ENCODE measurements at places on chromosomes 3 and 15.
A peak's percentile ranks its signal among the peaks of the same experiment; 100 is the strongest.

DNA sequence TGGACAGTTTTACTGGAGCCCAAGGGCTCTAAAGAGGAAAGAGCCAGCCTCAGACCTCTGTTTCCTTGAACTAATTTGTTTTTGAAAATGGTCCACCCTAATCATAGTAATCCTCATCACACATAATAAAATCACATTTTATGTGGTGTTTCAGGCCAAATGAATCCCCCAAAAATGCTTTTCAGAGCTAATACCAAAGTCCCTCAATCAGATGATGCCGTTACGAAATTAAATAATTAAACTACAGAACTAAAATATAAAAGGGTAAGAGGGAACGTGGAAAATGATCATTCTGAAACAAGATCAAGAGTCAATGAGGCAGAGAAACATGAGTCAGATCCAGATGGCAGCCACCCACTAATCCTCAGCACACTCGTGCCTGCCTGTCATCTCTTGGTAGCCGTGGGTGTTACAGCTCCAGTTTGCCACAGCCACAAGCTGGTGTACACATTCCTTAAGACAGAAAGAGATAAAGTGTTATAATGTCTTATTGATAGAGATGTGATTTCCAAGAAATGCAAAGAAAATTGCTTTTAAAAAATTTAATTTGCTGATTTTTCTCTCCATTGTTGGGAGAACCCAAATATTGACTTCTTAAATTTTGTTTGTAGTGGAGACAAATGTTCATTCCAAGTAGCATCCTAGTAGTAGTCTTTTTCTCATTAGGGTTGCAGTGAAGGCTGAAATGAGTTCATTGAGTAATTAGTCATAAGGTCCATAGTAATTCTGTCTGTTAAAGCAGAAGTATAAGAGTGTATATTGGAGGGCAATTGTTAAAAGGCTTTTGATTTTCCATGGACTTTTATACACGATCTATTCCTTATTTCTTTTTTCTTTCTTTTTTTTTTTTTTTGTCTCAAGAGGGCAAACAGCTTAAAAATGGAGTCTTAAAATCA, 104.2 kb downstream of the AGBL1 start:
- no peak for DNase-seq

GRCh38 chr15:42131826-42132806, 24.3 kb downstream of the PLA2G4F start:
- DNase-seq: no peak

DNA sequence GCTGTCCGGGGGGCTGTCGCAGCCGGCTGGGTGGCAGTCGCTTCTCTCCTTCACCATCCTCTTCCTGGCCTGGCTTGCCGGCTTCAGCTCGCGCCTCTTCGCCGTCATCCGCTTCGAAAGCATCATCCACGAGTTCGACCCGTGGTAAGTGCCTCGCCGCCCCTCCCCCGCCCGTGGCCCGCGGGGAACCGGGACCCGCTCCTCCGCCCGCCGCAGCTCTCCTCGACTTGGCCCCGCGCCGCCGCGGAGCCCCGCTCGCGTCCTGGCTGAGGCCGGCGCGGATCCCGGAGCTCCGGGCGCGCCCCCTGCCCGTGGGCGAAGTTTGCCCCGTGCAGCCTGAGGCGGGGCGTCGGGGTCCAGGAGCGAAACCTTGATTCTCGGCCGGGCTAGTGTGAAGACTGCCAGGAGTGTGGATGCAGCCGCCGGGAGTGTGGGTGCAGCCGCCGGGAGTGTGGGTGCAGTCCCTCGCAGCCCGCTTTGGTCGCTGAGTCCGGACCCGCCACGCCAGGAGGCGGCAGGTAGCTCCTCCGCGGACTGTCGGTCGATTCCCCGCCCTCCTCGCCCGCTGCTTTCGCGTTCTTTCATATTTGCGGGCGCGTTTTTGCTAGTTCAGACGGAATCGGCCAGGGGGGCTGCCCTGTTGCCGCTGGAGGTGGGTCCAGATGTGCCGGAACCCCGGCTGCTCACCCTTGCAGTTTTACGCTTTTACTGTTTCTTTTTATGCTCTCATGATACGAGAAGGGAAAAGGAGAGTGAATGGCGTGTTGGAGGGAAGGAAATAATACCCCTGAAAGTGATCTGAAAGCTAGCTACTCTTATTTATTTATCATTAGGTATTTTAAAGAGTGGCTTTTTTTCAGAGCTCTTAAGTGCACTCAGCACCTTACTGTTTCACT, 692 bp downstream of the STT3B start:
- peak; percentile 43 for DNase-seq

GRCh38 chr15:90903733-90904536, 833 bp downstream of the MAN2A2 start:
- DNase-seq: no peak

DNA sequence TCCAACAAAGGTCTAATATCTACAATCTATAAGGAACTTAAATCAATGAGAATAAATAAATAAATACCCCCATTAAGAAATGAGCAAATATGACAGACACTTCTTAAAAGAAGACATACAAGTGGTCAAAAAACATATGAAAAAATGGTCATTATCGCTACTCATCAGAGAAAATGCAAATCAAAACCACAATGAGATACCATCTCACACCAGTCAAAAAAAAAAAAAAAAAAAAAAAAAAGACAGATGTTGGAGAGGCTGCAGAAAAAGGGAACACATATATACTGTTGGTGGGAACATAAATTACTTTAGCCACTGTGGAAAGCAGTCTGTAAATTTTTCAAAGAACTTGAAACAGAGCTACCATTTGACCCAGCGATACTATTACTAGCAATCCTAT, 31.6 kb upstream of the OR5H6 start:
- DNase-seq: no peak

GRCh38 chr15:100170291-100171210, 171.2 kb downstream of the ADAMTS17 start:
- no peak for DNase-seq

- no peak for DNase-seq
These were observed 266.8 kb downstream of the ABHD5 start for GRCh38 chr3:43957553-43957952.

DNA sequence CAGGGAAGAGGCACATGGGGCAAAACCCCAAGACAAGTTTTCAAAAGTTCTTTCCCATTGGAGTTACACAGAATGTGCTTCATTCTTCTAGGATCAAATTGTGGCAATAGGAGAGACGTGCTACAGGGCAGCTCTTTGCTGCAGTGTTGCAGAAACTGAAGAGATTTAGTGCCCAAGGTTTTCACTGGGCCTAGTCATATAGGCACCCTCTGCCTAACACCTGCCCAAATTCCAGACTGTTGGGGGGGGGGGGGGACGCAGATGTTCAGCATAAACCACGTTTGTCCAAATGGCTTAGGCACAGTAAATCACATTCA, 346.8 kb upstream of the ZNF717 start:
- no peak for DNase-seq

DNA sequence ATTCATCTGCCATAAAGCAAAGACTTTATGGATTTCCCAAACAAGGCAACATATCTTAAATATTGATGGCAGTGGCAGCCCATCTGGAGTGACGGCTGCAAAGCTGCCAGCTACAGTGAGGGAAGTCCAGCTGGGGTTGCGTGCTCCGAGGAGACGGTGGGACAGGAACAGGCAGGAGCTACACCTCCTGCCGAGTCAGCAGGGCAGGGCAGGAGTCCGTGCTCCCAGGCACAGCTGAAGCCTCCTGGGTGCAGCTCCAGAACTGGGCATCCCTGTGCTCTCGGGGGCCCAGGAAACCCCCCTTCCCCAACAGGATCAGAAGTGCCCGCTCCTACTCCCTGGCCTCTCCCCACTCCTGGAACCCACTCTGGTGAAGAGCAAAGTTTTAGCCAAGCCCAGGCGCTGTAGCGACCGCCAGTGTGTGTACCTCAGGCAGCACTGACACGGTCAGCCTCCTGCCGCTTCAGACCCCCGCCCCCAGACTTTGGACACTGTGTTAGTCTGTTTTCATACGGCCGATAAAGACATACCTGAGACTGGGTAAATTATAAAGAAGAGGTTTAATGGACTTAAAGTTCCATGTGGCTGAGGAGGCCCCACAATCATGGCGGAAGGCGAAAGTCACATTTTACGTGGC, 556.4 kb upstream of the CCDC54 start:
- no peak for DNase-seq

DNA sequence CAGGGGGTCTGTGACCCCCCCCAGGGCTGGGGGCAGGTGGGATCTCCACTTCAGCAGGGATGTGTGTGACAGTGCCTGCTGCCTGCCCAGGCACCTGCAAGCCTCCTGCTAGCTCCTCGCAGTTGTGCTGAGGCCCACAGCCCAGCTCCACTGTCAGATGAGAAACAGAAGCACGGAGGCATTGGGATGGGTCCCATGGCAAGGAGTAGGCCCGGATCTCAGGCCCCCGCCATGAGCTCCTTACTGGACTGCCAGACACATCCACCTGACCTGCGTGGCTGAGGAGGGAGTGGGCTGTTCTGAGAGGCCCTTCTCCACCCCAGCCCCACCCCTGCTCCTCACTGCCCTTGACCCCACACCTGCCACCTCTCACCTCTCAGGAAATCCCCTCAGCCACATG, 18.2 kb upstream of the SKOR1 start:
- no peak for DNase-seq

GRCh38 chr3:102024270-102024904, 175.1 kb downstream of the NFKBIZ start:
- DNase-seq: no peak

GRCh38 chr15:48717458-48717857, 71.9 kb upstream of the FBN1 start:
- DNase-seq: no peak

GRCh38 chr15:29143293-29143692, 126.3 kb downstream of the NSMCE3 start:
- no peak for DNase-seq

GRCh38 chr3:11995120-11995519, 9.1 kb upstream of the SYN2 start:
- DNase-seq: no peak
